ENCODE measurements at places on chromosomes 12 and 14.

GRCh38 chr12:116595186-116595585, 36.0 kb downstream of the MAP1LC3B2 start:
- no peak for DNase-seq

DNA sequence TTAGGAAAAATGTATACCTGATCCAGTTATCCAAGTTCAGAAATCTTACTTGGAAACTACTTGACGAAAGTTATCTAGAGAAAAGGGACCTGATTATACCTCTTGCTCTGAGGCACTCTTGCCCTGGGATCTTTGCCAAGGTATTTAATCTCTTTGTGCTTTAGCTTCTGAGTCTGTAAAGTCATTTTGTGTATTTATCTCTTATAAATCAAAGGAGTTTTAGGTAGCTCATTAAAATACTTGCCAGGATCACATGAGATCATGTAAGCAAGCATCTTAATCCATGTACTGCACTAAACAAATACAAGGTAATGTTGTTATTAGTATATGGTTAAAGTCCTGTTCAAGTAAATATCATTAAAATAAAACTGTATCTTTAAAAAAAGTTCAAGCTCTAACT, 147.5 kb downstream of the IPO8 start:
- no peak for DNase-seq

- DNase-seq, result no peak
Measured at GRCh38 chr12:12720052-12720451, 2.9 kb downstream of the CDKN1B start.

DNA sequence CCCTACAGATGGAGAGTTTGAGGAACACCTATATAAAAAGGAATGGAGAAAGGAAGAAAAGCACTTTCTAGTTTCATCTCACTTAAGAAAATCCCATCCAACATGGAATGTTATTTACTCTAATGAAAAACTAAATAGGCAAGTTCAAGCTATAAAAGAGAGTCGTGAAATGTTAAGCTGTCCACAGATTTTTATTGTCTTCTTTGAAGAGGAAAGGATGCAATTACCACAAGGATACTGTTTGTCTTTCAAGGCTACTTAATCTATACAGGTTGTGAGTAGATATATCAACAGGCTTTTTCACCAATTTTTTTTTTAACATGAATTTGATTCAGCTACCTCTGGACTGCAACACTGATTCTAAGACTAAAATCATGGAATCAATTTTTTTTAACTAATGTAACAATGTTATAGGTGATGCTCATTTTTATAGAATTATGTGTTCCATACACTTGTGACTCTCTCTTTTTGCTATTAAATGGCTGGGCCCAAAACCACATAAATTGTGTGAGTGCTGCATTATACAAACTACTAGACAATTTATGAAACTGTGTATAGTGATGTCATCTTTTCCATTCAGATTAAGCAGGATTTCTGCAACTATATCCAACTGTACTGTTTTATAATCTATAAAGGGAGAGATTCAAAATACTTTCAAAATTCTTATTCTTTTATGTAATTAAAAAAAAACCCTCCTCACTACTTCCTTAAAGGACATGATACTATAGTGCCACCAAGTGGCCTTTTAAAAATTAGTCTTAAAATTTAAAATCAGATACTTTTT, 26.8 kb upstream of the BMAL2 start:
- DNase-seq, result no peak
